SHP77 (cell line): ENCODE measurements at places on chromosomes 7 and 10.

DNA sequence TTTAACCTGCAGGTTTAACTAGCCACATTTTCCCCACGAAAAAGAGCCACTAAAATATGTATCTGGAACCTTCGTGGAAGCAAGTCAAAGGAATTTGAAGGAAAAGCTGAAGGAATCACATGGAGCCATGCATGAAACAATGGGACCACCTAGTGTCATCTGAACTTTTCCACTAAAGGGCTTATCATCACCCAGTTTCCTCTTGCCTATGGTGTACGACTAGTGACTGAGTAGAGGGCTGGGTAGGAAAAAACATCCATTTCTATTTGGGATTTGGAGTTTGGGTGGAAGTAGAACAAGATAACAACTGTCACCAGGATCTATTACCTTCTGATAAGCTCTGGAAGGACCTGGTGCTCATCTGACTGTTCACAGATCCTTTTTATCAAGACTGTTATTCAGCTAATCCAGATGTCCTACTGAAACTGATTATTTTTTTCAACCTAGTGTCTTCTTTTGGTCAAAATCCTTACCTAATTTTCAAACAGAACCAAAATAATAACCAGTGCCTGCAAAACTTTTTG is 153.2 kb upstream of the COL1A2 start:
- no peak for DNase-seq

DNA sequence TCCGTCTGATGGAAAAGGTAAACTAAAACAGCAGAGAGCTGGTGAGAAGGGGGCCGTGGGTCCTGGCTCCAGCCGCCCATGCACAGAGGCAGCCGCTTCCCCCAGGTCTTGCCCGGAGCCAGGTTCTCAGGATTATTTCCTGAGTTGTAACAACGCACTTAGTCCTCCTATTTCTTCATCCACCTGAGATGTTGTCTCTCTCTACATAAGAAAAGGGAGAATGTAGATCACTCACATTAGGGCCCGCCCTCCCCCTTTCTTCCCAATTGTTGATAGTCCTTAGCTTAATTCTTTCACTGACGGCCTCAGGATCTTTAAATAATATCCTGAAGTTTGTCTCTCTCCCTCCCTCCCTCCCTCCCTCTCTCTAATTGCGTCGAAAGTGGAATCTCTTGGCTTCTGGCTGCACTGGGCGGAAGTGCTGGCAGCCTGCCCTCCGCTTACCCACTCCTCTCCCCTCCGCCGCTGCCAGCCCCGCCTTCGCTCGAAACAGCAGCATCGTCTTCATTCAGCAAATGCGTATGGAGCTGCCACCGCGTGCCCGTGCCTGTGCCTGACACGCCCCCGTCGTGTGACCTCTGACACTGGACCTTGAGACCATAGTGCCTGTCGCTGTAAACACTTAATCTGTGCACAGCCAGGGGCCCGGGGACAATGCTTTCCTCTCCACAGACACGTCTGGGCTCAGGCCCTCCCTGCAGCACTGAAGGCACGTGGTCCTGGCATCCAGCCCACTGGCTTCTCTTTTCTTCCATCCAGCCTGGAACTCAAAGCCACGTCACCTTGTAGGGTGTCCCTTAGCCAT is 174.5 kb upstream of the PPP2R2D start:
- peak; percentile 11 for DNase-seq

GRCh38 chr7:135522509-135522908 is 12.6 kb upstream of the CNOT4 start:
- DNase-seq: no peak

DNA sequence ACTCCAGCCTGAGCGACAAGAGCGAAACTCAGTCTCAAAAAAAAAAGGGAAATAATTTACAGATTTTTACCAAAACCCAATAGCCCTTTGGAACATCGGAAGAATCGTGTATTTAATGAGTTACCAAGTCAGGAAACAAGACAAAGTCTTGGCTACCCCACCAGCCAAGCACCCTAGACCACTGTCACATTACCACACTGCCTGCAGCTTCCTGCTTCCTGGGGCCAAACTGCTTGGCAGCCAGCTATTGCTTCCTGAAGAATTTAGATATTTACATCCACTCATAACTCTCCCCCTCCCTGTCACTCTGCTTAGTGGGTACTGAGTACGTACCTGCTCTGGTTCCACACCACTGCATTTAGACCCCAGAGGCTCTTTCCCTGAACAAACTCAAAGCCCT is 14.1 kb upstream of the TNPO3 start:
- DNase-seq: no peak

DNA sequence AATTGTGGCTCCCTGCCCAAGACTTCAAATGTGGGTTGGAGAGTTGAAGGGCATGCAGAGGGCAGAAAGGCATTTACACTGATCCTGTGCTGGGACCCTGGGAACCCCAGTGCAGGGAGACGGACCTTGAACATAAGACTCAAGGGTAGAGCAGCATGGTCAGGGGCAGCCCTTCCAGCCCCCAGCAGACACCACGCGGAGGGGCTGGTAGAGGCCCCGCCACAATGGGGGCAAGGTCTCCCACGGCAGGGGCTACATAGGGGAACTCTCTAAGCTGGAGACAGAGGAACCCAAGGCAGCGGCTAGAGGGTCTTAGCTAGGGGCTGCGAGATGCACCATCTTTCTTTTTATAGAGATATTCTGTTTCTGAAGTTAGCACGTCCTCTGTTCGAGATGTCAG is 45.2 kb upstream of the EBF3 start:
- no peak for DNase-seq

GRCh38 chr7:15525652-15526263 is 36.1 kb downstream of the AGMO start:
- DNase-seq: no peak

DNA sequence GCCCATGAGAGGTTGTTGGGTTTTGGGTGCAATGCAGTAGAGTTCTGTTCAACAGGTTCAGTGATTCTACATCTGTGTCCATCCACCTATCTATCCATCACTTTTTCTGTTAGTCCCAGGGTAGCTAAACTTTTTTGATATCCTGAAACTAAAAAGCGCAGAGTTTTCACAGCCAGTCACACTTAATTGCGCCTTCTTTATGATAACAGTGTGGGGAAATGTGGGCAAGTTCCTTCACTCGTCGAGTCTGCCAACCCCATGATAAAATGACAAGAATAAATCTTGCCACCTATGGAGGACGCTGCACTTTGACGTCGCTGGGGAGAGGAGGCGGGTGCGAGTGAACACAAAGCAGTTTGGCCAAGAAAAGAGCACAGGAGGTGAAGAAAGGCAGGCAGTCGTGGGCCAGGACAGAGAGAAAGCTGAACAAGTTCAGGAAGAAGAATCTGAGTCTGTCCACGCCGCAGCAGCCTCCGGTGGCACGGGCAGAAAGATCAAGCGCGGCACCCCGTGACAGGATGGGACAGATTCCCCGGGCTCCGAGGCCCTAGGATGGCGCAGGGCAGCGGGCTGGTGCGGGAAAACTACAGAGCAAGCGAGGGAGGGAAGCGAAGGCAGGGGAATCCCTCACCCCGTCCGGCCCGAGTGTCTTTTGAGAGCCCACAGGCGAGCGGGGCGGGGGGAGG is 9.2 kb downstream of the SP8 start:
- DNase-seq: peak; percentile 49

- DNase-seq: no peak
These were observed 52.2 kb downstream of the PWWP2B start for GRCh38 chr10:132449051-132449810.

DNA sequence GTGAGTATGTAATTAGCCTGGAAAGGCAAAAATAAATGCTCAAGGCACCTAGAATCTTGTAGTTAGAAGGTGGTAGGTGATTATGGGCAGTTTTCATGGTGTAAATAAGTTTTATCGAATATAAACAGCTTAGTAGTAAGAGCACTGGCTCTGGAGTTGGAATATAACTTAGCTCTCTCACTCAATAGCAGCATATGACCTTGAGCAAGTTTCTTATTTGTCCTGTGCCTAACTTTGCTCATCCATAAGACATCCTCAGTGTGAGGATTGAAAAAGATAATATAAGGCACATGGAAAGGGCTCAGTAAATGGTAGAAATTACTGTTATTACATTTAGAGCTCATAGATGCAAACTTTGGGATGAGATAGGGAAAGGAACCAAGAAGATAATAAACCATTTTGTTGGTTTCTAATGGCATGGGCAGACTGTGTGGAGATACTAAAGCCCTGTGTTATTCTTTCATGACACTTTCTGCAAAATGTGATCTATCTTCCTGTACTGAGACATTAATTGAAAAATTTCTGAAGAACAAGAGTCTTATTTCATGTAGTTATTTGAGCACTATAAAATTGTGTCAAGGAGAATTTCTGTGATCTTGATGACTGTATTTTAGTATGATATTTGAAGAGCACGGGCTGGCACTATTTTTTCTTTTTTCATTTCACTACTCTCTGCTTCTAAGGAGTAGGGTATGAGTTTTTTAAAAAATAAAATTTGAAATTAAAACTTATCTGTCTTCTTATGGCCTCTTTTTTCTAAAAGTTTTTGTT is 3.1 kb downstream of the SLK start:
- DNase-seq: no peak

DNA sequence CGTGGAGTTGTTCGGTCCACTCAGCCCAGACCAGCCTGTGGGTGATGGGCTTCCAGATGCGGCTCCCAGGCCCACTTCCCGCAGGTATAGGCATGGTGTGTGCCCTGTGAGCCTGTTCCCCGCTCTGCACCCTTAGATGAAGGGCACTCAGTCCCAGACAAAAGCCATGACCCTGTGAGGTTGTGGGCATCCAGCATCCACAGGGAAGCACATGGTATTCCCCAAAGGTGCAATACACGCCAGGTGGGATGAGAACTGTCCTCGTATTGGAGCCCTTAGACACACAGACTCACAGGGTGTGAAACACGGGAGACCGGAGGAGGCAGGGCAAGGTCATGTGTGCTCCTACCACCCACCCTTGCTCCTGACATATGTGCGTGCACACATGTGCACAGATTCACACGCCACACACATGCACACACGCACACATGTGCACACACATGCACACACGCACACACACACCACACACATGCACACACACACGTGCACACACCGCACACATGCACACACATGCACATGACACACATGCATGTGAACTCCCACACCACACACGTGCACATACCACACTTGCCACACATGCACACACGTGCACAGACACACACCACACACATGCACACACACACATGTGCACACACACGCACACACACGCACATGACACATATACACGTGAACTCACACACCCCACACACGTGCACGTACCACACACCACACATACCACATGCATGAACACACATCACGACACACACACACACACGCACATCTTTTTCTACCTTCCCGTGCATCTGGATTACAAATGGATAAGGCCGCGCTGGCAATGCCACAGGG is 319.4 kb downstream of the WDR37 start:
- DNase-seq: no peak

GRCh38 chr10:125605167-125605566 is 77.8 kb downstream of the TEX36 start:
- no peak for DNase-seq

DNA sequence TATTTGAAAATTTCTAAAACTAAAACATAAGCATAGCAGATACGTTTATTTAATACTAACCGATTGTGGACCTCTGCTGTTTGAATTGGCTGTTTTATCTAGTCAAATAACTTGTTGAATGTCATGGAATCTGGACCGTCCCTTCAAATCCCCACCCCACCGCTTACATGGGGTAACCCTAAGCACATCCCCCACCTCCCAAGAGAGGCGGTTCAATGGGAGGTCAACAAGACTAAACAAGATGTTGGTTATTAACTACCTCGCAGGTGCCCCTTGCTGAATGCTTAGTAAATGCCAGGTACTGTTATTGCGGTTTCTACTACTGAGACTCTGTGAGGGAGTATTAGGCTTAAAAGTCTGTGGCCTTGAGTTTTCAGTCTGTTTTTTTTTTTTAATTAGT is 70.9 kb downstream of the DAGLB start:
- no peak for DNase-seq

GRCh38 chr7:152674860-152675758 is 832 bp downstream of the XRCC2 start:
- DNase-seq: peak; percentile 70
